Activated naive CD8-positive, alpha-beta T cell treated with anti-CD3 and anti-CD28 coated beads, Interleukin-2, amount 50 U/mL, for 24 hours (primary cell): ENCODE measurements at places on chromosomes 1 and 21.

DNA sequence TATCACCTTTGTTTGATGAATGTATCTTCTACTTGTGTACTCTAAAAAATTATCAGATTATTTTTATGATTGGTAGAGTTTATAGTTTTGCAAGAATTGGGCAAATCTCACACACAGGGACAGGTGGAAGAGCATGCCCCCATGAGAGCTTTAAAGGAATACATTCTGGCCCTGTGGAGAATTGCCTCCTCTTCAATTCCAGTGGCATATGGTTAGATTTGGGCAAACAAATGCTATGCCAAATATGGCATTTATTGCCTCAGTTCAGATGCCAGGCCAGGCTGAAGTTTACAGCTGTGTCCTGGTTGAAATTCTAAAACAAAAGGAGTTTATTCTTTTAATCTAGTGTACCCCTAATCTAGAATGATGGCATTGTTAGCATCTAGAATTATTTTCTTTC is 162.4 kb upstream of the CACYBP start:
- DNase-seq = no peak

GRCh38 chr1:18144916-18145647 is 37.5 kb downstream of the IGSF21 start:
- DNase-seq = no peak

GRCh38 chr1:167997037-167997575 is 60.2 kb upstream of the MPC2 start:
- DNase-seq = no peak

GRCh38 chr1:233015965-233016364 is 65.6 kb downstream of the NTPCR start:
- DNase-seq = no peak

GRCh38 chr1:244365809-244366208 is 85.9 kb downstream of the ADSS2 start:
- no peak for DNase-seq

DNA sequence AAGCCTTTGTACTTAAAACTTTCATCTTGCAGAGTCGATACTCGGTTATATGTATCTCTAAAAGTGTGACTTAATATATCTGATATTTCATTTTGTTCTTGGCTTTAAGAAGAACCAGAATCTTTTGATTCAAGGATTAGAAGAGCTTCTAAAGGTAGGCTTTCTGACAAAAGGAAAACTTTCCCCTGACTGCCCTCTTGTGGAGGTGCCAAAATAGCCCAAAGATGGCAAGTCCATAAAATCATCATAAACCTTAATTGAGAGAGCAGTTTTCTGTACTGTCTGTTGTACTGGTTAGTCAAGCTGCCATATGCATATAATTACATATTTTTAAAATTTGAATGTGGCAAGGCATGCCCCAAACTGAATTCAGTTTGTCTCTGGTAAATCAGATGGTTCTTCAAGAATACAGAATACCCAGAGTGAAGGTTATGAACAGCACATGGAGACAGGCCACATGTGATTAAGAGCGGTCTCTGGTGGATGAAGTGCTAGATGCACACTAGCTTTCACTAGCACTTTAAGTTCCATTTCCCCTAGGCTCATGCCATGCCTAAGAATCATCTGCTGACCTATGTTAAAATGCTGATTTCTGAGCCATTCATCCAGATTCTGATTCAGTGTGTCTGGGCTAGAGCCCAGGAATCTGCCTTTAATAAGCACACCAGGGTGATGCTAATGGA is 27.7 kb upstream of the ELAVL4 start:
- no peak for DNase-seq

- no peak for DNase-seq
Observed at GRCh38 chr1:161216945-161217712, 2.0 kb downstream of the FCER1G start.

DNA sequence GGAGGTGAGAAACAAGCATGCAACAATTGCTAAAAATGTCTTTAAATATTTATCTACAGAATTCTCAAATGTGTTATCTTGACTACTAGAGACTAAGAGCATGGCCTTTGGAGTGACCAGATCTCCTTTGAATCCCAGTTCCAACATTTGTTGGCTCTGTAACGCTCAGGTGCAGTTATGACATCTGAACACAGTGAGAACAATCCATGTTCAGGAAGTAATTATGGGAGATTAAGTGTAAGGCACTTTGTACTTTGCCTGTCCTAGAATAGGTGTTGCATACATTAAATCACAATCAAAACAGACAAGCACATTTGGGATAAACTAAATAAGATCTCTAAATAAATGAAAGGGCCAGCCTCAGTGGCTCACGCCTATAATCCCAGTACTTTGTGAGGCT is 454.5 kb downstream of the SMYD3 start:
- DNase-seq = no peak

GRCh38 chr21:46247699-46248421 is 19.3 kb upstream of the LSS start:
- DNase-seq = no peak

GRCh38 chr1:154845174-154845573 is 24.9 kb downstream of the KCNN3 start:
- no peak for DNase-seq

GRCh38 chr1:222777977-222778376 is 36.9 kb upstream of the DISP1 start:
- DNase-seq = no peak

DNA sequence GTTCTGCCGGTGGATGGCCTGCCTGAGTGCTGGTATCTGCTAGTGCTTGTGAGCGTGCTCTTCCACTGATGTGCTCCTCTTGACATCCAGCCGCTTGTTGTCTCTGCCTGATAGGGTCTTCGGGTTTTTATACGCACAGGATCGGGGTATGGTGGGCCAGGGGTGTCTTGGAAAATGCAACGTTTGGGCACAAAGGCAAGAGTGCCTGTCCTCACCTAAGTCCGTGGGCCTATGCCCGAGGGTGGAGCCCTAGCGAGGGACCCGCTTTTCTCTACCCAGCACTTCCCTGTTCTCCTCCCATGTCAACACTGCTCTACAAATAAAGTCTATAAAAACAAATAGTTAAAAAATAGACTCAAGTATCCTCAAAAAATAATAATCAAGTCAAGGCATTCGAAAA is 1007.8 kb downstream of the PLA2G4A start:
- DNase-seq = no peak

GRCh38 chr1:14941864-14942263 is 211.7 kb upstream of the TMEM51 start:
- DNase-seq = no peak

GRCh38 chr1:202575918-202576653 is 134.2 kb downstream of the SYT2 start:
- no peak for DNase-seq

DNA sequence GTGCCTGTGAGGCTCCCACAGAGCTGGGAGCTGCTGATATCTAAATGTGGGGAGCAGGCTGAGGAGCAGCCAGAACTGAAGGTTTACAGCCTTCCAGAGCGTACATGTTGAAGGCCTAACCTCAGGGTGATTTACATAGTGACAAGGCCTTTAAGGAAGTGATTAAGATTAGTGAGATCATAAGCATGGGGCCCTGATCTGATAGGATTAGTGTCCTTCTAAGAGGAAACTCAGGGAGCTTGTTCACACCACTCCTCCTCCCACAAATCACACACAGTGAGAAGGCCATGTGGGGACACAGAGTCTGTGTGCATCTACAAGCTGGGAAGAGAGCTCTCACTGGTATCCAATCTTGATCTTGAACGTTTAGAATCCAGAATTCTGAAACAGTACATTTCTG is 92.3 kb upstream of the NBPF6 start:
- no peak for DNase-seq

GRCh38 chr21:29072873-29073221 is 601 bp downstream of the CCT8 start:
- DNase-seq = no peak

- DNase-seq = peak; percentile 16
Observed at GRCh38 chr1:110243574-110243973, 33.5 kb downstream of the KCNC4 start.

- no peak for DNase-seq
Observed at GRCh38 chr1:212838145-212838544, 9.3 kb downstream of the SPATA45 start.

- no peak for DNase-seq
Observed at GRCh38 chr1:241658081-241658793, 6.2 kb downstream of the WDR64 start.

DNA sequence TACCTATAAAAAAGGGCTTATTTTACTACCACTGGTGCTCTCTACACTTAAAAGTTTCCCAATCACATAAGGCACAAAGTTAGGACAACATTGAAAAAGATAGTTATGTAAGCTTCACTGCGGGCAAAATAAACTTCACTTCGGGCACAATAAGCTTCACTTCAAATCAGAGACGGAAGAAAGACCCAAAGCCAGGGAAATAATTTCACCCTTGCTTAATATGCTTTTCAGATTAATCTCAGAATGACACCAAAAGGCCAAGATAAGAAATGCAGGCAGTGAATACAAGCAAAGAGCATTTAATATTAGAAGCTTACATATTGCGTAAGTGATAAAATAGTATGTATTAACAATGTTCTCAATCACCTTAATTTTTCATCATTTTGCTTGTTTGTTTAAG is 444.2 kb downstream of the SETD4 start:
- no peak for DNase-seq

GRCh38 chr1:67053535-67053784 is 488 bp downstream of the SLC35D1 start:
- DNase-seq = peak; percentile 39
